ENCODE measurements at places on chromosomes 6 and 20. TPM values are rescaled to one million over a fixed set of nuclear protein-coding genes. Genes with fewer than 3 reads are reported as not detected.

The ITCH gene
- 138 TPM for total RNA-seq

The FAM83C gene
- total RNA-seq, result not detected

The TGM2 gene
- 138 TPM for total RNA-seq

The CTAGE9 gene
- total RNA-seq, result not detected

The BNIP5 gene
- total RNA-seq, result 0.50 TPM

The CCN2 gene
- total RNA-seq, result 13.8 TPM

All from Caco-2 (cell line).